Skin of body (tissue), 3 donors: ENCODE measurements at places on chromosomes 7 and 10. TPM values are rescaled to one million over a fixed set of nuclear protein-coding genes. Genes with fewer than 3 reads are reported as not detected.

Gene ZNF804B
- total RNA-seq: not detected

Gene TAX1BP1
- 89.4 TPM for total RNA-seq

- no peak for DNase-seq
Observed at GRCh38 chr10:104641187-104641936, at the start of gene SORCS3. TSS of gene SORCS3 (plus strand) at chr10:104641290.

DNA sequence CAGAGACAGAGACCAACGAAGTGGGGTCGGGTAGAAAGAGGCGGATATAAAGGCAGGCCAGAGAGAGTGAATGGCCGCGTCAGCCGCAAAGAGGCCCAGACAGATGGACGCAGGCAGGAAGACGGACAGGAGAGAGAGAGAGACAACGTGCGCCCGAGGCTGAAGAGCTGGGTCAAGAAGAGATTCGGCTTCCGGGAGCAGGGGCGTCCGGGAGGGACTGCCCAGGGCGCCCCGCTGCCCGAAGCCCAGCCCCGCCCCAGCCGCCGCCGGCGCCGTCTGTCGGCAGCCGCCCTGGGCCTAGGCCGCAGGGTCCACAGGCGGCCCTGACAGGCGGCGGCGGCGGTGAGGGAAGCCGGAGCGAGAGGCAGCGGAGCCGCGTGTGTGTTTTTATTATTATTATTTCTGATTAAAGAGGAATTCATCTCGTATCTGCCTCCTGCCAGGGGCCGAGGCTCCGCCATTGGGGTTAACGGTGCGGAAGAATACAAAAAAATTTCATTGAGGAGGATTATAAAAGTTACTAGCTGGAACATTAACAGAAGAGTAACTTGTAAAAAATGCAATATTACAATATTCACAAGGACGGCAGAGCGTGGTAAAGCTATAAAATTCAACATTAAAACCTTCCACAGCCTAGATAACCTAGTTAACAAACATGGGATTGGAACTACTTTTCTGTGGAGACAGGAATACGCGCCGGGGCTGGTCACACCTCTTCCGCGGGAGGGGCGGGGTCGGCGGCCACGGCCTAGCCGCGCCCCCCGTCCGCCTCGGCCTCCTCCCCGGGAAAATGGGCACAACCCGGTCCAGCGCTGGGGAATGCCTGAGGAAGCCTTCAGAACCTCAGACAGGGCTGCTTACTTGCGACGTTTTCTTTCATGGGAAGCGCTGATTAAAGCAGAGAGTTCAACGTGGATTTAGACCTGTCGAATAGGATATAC, 29.7 kb upstream of the PAX2 start:
- DNase-seq: no peak

DNA sequence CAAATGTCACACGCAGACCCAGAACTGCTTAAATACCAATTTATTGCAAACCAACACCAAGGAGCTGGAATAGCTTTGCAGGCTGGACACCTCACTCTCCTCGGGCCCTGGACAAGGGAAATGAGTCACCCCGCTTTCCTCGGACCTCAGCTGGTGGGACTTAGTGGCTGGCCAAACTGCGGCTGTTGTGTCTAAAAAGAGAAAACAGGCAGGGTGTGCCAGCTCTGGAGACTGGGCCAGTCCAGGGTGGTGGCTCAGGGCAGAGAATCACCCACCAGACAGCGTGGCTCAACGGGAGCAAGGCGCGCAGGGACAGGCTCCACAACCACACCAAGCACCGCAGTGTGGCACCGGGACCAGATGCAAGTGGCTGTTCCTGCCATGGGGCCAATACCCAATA, 58.2 kb upstream of the CAMK2B start:
- DNase-seq: no peak

GRCh38 chr10:69180525-69181204, 631 bp downstream of the SUPV3L1 start:
- no peak for DNase-seq
